ENCODE measurements at places on chromosomes 7 and 10. TPM values are rescaled to one million over a fixed set of nuclear protein-coding genes. Genes with fewer than 3 reads are reported as not detected.

Gene HHEX
- total RNA-seq = 22.8 TPM

Gene IFIT3
- 36.2 TPM for total RNA-seq

Gene FAM170B
- total RNA-seq = 0.26 TPM

Gene ZKSCAN5
- 6.7 TPM for total RNA-seq

Gene PLPP4
- not detected for total RNA-seq

Gene MSMB
- not detected for total RNA-seq

Gene DKK1
- 10.5 TPM for total RNA-seq

Gene CALHM1
- total RNA-seq = not detected

Gene CYP2C19
- not detected for total RNA-seq

Gene EGR2
- total RNA-seq = 11.6 TPM

Gene PAPSS2
- total RNA-seq = 183 TPM

Gene CTAGE4
- 5.0 TPM for total RNA-seq

Gene MYO3A
- total RNA-seq = 0.21 TPM

Gene SPDYE6
- not detected for total RNA-seq

Gene MYOZ1
- 0.99 TPM for total RNA-seq

Gene C10orf95
- total RNA-seq = 5.6 TPM

Gene ANKRD1
- total RNA-seq = 29.9 TPM

Gene EBLN1
- not detected for total RNA-seq

Gene SEMA3D
- 9.1 TPM for total RNA-seq

Gene GFRA1
- total RNA-seq = 2.4 TPM

Gene CPXM2
- 6.5 TPM for total RNA-seq

Gene ZNF394
- 28.9 TPM for total RNA-seq

Gene WDR91
- 27.9 TPM for total RNA-seq

Gene GRID1
- 2.6 TPM for total RNA-seq

Gene SAP25
- total RNA-seq = 6.3 TPM

Gene NXPH1
- total RNA-seq = not detected

Gene STAMBPL1
- total RNA-seq = 11.4 TPM

Gene GRID2IP
- total RNA-seq = 0.35 TPM

Gene TBX20
- not detected for total RNA-seq
